ENCODE measurements at places on chromosomes 16 and 17.

DNA sequence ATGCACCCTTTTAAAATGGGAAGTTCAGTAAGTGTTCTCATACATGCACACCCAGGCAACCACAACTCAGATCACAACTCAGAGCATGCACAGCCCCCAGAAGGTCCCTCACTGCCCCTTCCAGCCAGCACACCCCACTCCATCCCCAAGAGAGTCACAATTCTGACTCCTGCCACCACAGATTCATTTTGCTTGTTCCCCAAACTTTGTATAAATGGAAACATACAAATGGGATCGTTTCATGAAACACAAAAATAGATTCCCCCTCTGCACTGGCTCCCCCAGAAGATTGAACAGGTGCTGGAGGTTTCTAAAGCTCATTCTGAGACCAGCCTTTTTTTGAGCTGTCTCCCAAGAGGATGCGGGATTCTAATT is 3.3 kb upstream of the TNFRSF13B start:
- no peak for DNase-seq

DNA sequence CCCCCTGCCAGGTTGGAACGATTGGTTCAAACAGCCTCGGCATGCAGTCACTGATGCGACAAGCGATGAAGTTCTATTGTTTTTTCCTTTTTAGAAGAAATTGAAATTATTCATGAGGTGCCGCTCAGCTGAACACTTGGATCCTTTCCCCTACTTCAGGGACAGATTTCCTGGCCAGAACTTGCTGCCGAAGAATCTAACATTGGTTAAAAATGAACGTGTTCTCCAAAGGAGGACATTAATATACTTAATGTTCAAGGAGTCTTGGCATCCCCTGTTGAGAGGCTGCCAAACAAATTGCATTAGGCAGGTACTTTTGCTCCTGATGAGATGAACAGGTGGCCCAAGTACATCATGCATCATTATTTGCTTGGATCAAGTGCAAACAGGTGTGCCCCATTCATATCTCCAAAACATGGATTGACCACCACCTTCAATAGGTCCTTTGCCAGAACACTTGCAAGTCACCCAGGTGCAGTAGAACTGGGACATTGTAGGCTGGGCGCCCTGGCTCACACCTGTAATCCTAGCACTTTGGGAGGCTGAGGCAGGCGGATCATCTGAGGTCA is 437.2 kb downstream of the HAPSTR1 start:
- DNase-seq = no peak

- no peak for DNase-seq
Observed at GRCh38 chr17:1024076-1024475, 27.1 kb downstream of the TIMM22 start.

DNA sequence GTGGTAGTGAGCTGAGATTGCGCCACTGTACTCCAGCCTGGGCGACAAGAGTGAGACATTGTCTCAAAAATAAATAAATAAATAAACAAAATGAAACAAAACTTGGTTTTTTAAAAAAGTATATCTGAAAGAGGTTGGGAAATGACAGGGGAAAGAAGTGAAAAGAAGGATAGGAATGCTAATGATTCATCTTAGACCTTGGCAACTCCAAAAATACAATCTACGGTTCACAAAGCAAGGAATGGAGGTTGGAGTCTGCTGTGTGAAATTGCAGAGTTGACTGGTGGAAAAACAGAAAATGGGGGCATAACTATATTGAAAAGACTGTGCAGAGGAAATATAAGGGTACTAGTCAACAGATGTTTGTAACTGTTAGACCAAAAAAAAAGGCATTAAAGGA is 40.0 kb upstream of the CD300E start:
- DNase-seq = no peak

DNA sequence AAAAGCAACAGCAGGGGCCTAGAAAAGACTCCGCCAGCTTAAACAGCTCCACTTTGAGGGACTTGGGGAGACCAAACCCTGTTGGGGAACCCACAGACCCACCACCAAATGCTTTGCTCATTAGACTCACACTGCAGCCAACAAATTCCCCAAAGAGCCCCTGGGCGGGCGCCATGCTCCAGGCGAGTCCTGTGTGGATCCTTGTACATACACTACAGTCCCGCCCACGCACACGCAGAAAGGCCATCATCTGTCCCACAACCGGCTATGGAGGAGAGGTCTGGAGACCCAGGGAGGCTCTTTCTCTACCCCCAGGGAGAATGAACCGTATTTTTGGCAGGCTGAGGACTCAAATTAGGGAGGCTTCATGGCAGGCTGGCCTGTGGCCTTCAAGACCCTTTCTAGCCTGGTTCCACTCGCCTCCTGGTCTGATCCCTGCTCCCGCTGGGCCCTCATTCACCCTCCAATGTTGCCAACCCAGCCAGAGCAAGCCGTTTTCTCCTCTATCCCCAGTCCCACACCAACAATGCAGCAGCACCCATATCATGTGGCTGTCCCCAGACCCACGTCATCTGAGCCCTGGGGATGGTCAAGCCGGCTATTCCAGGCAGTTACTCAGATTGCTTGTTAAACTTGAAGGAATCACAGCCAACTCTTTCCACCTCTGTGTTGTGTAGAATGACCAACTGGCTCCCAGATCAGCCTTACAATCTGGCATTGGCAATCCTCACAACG is 27.2 kb downstream of the ZNF423 start:
- no peak for DNase-seq

Data from NCI-H187 treated with DMSO at 0.1 percent for 48 hours (cell line).